ENCODE measurements at places on chromosomes 2 and 18. TPM values are rescaled to one million over a fixed set of nuclear protein-coding genes. Genes with fewer than 3 reads are reported as not detected.
A peak's percentile ranks its signal among the peaks of the same experiment; 100 is the strongest.

DNA sequence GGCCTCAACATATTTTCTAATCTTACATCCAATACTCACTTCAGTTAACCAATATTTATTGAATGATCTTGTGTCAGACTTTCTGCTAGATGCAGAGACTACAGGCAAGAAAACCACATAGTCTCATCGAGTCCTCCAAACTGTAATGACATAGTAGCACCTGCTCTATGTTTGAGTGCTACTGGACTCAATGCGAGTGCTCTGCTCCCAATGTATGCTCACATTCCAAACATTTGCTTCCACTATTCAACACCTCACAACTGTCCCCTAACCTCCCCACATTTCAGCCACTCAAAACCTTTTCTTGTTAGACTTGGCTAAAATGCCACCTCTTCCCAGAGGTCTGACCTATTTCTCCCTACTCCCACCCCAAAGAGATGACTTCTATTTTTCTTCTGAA lies 65.2 kb downstream of the SLC66A3 start:
- DNase-seq, result no peak

Gene GEN1
- 25.8 TPM for total RNA-seq

Gene FNDC4
- total RNA-seq, result not detected

- no peak for DNase-seq
These were observed 16.4 kb downstream of the DYNAP start for GRCh38 chr18:54607213-54608027.

DNA sequence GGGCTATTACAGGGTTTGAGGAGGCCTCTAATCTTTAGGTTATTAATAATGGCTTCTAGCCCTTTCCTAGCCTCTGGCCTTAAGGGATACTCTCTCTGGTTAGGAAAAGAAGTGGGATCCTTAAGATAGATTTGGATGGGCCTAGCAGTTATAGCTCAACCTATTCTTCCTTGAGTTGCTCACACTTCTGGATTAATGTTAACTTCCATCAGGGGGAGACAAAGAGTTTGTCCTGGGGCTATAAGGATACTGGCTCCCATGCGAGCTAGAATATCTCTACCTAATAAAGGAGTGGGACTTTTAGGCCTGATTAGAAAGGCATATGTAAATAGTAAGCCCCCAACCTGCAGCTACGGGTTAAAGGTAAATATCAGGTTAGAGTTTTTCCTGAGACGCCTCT lies 14.3 kb upstream of the PTH2R start:
- no peak for DNase-seq

DNA sequence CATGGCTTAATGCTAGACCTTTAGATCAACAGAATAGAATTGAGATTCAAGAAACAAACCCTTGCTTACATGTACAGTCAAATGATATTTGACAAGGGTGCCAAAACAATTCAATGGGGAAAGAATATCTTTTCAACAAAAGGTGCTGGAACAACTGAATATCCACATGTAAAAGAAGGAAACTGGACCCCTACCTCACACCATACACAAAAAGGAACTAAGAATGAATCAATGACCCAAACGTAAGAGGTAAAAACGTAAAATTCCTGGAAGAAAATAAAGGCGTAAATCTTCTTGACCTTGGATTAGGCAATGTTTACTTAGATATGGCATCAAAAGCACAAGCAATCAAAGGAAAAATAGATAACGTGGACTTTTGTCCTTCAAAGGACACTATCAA lies 43.1 kb downstream of the BAZ2B start:
- DNase-seq, result no peak

Gene MFSD2B
- not detected for total RNA-seq

GRCh38 chr18:23126376-23127056 lies 8.8 kb upstream of the CABLES1 start:
- DNase-seq, result no peak

- peak; percentile 52 for DNase-seq
These were observed 27.5 kb downstream of the SIX2 start for GRCh38 chr2:44981714-44982108.

DNA sequence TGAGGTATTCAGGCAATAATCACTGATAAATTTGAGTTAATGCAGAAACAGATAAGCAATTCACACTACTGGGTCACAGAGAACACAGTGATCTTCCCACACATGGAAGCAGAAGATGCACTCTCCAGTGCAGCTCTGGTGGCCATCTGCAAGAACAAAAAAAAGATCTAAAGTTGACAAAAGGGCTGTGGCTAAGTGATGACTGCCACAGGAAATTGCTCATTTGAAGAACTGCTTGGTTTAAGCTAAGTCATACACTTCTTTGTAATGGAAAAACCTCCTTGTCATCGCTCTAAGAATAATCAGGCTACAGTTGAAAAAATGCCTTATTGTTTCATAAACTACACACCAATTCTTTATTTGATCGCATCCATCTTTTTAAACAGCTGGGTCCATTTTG lies 115.1 kb downstream of the DTNB start:
- DNase-seq, result peak; percentile 43

- DNase-seq, result no peak
These were observed 304.8 kb downstream of the PDE11A start for GRCh38 chr2:177767768-177768167.

Gene APLF
- 3.8 TPM for total RNA-seq

DNA sequence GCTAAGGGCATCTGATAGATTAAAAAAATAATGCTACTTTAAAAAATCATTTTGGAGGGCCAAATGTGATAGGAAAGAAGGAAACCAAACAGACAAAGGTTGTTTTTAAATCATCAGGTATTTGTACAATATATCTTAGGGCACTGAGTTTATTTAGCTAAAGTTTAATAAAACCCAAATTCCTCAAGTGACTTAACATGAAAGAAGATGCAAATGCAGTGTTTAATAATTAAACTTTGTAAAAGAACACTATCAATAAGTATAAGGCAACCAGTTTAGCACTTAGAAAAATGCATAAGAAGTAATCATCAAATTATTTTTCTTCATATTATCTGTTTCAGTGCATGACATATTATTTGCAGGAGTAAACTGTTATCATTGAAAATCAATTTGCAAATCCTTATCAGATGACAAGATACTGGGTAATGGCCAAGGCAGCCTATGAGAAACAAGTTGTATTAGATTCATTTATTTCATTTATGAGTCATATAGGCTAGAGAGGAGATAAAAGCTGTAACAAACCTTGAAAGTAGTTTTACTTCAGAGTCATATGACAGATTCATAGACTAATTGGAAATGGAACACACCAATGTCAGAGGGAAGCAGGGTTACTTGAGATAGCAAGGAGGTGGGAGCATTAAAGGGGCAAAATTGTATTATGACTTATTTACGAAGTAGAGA lies 165.5 kb downstream of the GCA start:
- no peak for DNase-seq

GRCh38 chr2:178805457-178805856 lies 1.8 kb downstream of the TTN start:
- no peak for DNase-seq

DNA sequence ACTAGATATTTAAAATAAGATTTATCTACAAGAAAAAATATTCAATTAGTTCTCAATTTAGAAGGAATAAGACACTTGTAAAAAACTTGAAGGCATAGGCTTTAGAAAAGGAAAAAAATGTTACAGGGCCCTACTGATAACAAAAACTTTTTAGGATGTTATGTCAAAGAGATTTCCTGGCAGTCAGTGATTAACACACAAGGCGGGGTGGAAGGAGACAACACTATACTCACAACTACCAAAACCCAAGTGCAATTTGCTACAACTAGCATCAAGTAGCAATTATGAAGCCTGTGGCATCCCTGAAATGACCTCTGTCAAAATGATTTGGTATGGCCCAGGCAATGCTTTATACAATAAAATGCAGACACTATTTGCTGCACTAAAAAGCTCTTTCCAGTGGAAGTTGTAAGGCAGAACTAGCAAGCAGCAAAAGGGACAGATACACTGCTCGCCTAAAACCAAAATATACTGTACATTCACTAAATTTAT lies 15.3 kb downstream of the STRN start:
- no peak for DNase-seq

- no peak for DNase-seq
These were observed 2.0 kb downstream of the ANKRD44 start for GRCh38 chr2:197308585-197308984.

DNA sequence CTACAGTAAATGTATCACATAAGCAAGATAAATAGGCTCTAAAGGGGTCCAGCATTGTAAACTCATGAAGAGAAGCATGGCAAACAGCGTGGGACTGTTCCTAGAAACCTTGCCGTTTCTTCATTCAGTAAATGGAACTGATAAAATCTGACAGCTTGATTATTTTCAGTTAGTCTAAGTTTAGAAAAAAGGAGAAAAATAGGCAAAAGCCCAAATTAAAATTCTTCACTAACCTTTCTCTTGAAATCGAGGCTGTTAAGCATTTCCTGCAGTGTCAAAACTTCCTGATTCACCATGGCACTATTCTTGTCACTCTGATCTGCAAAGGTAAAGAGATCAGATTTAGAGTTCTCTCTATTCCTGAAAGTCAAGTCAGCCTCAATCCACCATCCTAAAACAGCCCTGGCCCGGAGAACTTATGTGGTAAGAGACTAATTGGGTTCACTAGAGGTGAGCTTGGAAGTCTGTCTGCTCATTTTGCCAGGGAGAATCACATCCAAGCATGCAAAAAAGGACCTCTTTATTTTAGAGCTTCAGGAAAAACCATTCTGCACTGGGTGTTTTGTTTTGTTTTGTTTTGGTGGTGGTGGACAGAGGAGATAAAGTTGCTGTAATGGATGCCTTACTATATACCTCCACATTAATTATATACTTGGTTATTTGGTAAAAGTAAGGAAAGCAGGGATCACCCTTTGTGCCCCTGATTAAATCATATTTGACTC lies 52.4 kb upstream of the STAT1 start:
- no peak for DNase-seq

GRCh38 chr2:118122594-118123281 lies 34.5 kb downstream of the INSIG2 start:
- DNase-seq, result no peak

DNA sequence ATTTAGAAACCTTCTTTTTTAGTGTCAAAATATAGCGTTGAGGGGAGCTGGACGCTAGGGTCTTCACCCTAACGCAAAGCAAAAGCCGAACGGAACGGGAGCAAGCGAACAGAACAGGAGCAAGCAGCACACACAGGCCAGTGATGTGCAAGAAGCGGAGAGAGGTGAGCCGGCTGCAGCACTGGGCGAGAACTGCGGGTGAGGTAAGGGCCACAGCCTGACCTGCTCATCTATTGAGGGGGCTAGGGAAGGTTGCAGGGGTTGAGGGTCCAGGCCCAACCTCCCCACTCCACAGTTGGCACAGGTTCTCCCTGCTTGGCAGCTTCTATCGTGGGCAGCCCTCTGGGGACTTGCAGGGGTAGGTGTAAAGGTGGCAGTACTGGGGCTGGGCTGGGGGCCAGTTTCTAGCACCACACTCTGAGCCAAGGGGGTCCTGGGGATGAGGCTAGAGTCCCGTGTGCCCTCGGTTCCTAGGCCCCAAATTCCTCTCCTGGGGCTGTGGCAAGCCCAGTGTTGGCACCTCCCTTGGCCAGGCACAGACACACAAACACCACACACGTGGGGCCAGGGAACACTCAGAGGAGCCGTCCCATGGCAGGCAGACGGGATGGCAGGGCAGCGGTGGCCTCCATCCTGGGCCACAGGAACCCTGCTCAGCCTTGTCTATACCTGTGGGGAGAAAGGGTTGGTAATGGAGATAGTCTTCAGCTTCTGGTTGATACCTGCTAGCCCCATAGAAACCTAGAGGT lies 1.2 kb upstream of the ABCB6 start:
- no peak for DNase-seq

DNA sequence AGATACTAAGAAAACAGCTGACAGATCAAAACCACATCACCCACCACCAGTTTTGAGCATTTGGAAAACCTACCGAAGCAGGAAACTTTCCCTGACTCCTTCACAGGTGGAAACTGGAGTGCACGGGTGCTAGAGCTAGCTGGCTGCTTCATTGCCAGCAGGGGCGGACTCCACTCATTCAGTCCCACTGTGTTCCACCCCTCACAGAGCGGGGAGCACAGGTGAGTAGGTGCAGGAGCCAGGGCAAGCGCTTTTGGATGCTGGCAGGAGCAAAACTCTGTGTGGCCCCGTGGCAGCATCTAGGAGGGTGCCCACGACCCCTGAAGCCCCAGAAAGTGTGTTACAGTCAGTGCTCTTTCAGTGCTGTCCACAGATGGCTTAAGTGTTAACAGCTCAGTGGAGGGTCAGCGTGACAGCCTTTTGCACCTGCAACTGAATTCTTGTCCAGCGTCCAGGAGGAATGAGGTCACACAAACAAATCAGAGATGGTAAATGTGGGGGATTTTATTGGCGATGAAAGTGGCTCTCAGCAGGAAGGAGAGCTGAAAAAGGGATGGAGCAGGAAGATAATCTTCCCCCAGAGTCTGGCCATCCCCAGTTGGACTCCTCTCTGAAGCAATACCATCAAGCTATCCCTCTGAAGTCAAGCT lies 71.1 kb downstream of the TMEM163 start:
- no peak for DNase-seq

- no peak for DNase-seq
These were observed 85.5 kb downstream of the SCN1A start for GRCh38 chr2:166042356-166042755.
